ENCODE measurements at places on chromosomes 6 and 20.

GRCh38 chr20:689947-690346 is 14.3 kb upstream of the SCRT2 start:
- DNase-seq = no peak
- peaks cover 5% of the 10 kb centered on the region for H3K36me3 ChIP-seq
- no peak overlapping the region for H3K4me3 ChIP-seq
- no peak overlapping the region for H3K27ac ChIP-seq

GRCh38 chr6:36755435-36756348 is 58.1 kb downstream of the RAB44 start:
- H3K27ac ChIP-seq = peak overlapping the region; percentile 99
- no peaks in the 10 kb centered on the region for H3K27me3 ChIP-seq
- H3K4me3 ChIP-seq = peak overlapping the region; percentile 65
- peaks cover 7% of the 10 kb centered on the region for H3K36me3 ChIP-seq
- DNase-seq = peak; percentile 66

DNA sequence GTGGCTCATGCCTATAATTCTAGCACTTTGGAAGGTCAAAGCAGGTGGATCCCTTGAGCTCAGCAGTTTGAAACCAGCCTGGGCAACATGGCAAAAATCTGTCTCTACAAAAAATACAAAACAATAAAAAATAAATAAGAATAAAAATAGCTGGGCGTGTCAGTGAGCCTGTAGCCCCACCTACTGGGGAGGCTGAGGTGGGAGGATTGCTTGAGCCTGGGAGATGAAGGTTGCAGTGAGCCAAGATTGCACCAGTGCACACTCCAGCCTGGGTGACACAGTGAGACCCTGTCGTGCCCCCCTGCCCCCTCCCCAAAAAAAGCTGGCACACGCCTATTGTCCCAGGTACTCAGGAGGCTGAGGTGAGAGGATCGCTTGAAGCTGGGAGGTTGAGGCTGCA is 35.1 kb upstream of the SRPK1 start:
- no peak for DNase-seq
- H3K4me3 ChIP-seq = no peak overlapping the region
- no peak overlapping the region for H3K27ac ChIP-seq
- peaks cover 44% of the 10 kb centered on the region for H3K27me3 ChIP-seq
- no peaks in the 10 kb centered on the region for H3K36me3 ChIP-seq
- H3K4me1 ChIP-seq = no peaks in the 10 kb centered on the region

- H3K36me3 ChIP-seq = no peaks in the 10 kb centered on the region
- H3K27me3 ChIP-seq = no peaks in the 10 kb centered on the region
- H3K4me1 ChIP-seq = no peaks in the 10 kb centered on the region
Measured at GRCh38 chr20:5069141-5069806, 50.5 kb downstream of the PCNA start.

GRCh38 chr20:59585714-59586409 is 18.5 kb upstream of the PHACTR3 start:
- H3K4me1 ChIP-seq = no peaks in the 10 kb centered on the region
- no peak overlapping the region for H3K27ac ChIP-seq
- no peak overlapping the region for H3K4me3 ChIP-seq
- peaks cover 42% of the 10 kb centered on the region for H3K27me3 ChIP-seq

GRCh38 chr6:17211101-17211500 is 70.1 kb upstream of the RBM24 start:
- H3K4me3 ChIP-seq = no peak overlapping the region
- no peaks in the 10 kb centered on the region for H3K36me3 ChIP-seq
- H3K27me3 ChIP-seq = no peaks in the 10 kb centered on the region
- H3K4me1 ChIP-seq = no peaks in the 10 kb centered on the region
- no peak overlapping the region for H3K27ac ChIP-seq

DNA sequence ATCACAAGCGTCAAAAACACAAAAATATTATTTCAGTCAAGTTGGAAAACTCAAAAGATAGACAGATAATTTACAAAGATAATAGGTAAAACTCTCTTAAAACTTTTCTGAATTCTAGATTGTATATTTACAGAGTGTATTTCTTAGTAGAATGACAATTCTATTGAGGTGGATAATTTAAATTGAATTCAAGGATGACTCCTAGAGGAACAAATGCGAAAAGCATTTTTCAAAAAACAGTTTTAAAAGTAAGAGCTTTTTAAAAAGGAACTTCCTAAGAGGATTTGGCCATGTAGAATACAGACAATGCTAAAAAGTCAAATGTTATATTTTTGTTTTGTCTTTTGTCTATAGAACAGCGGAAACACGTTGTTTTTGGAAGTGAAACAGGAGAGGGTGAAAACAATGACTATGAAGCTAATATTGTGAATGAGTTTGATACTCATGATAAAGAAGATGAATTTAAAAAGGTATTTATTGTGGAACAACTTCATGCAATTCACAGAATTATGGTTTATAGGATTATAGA is 90.1 kb downstream of the DNAH8 start:
- DNase-seq = no peak
- H3K4me1 ChIP-seq = no peaks in the 10 kb centered on the region
- no peak overlapping the region for H3K27ac ChIP-seq
- H3K36me3 ChIP-seq = no peaks in the 10 kb centered on the region

GRCh38 chr6:111428811-111429210 is 54.2 kb downstream of the REV3L start:
- no peaks in the 10 kb centered on the region for H3K27me3 ChIP-seq
- H3K4me1 ChIP-seq = peaks cover 19% of the 10 kb centered on the region
- no peak overlapping the region for H3K4me3 ChIP-seq
- no peak for DNase-seq

DNA sequence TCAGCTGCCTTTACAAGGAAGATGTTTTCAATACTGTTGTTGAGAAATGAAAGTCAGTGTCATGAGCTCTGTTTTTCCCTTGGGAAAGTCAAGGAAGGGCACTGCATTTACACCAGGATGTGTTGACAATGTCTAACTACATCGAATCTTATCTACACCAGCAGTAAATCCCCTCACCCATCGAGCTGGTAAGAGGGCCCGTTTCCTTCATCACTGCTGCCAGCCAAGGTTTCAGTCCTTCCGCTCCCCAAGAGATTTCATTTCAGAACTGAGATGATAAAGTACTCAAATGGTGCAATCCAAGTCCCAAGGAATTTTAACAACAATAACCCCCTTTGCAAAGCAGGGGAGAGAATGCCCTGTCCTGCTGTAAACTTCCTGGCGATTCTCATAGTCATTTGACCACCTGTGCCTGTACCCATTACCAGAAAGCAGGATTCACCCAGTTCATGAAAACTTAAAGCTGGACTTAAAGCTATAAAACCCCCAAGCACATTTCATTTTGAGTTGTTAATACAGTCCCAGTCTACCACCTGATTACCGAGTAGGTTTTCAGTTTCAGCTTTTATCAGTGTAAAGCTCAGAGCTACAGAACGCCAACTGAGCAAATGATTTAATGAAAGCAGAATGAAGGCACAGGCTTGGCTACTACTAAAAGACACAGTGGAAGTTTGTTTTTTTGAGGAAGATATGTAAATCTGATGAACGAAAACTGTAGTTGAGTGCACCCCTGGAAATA is 122.5 kb upstream of the TAB2 start:
- H3K4me1 ChIP-seq = peaks cover 11% of the 10 kb centered on the region
- no peak overlapping the region for H3K27ac ChIP-seq
- H3K27me3 ChIP-seq = peaks cover 4% of the 10 kb centered on the region
- no peak overlapping the region for H3K4me3 ChIP-seq

DNA sequence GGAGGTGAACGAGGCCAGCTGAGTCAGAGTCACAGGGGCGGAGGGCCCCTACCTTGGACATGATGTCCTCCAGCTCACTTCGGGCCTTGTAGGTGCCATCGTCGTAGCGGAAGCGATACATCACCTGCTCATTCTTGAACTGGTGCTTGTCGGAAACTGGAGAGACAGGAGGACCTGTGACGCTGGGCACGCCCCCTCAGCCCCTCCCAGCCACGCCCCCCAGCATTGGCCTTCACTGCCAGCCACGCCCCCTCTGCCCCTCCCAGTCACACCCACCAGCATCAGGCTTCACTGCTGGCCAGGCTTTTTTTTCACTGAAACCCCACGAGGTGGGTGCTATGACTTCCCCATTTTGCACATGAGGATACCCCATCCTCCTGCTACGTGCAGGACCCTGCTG is 148.2 kb downstream of the PREX1 start:
- H3K27ac ChIP-seq = no peak overlapping the region
- peaks cover 5% of the 10 kb centered on the region for H3K4me1 ChIP-seq
- no peak overlapping the region for H3K4me3 ChIP-seq
- no peaks in the 10 kb centered on the region for H3K27me3 ChIP-seq
- no peak for DNase-seq

DNA sequence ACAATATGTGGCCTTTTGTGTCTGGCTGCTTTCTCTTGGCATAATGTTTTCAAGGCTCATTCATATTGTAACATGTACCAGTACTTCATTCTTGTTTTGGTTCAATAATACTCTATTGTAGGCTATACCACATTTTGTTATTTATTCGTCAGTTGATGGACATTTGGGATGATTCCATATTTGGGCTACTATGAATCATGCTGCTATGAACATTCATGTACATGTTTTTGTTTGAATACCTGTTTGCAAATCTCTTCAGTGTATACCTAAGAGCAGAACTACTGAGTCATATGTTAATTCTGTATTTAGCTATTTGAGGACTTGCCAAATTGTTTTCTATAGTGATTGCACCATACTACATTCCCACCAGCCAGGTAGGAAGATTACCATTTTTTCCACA is 259.9 kb downstream of the GMPR start:
- H3K36me3 ChIP-seq = peaks cover 9% of the 10 kb centered on the region
- no peak overlapping the region for H3K4me3 ChIP-seq
- no peaks in the 10 kb centered on the region for H3K27me3 ChIP-seq
- H3K4me1 ChIP-seq = peaks cover 18% of the 10 kb centered on the region
- no peak for DNase-seq

DNA sequence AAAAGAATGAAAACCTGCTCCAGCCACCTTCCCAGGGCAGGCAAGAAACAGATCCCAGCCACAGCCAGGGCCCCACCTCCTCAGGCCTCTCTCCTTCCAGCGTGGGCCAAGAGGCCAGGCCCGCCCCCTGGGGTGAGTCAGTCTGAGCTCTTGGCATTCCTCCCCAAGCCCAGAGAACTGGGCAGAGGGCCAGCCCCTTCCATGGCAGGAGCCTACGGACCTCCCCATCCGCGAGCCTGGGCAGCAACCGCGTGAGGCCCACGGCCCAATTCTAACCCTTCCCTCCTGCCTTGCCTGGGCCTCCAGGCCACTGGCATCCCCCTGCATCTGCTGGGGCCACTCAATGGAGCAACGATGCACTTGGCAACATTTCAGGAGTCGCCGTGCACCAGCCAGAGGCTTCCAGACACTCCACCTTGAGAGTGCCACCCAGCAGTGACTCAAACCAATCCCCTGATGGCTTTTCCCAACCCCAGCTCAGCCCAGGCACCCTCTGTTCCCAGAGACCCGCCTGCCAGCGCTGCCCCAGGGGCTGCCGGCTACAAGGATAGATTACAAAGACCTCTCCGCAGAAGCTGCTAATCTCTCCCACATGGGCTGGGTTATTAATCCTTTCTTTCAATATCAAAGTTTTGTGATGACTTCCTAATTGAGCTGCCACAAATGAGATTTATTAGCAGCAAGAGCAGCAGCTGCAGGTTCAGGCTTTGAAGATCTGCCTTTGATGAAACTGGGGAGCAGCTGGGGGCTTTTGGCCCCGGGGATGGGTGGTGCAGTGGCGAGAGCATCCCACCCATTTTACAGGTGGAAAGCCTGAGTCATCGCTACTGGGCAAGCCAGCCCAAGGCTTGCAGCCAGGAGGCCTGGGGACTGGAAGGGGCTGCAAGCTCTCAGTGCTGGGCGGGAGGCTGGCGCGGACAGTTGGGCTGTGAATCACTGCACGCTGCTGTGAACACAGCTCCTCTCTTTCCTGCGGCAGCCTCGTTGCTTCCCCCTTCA is 85.7 kb downstream of the NFATC2 start:
- no peak for DNase-seq
- no peak overlapping the region for H3K4me3 ChIP-seq
- H3K27me3 ChIP-seq = no peaks in the 10 kb centered on the region
- peaks cover 56% of the 10 kb centered on the region for H3K36me3 ChIP-seq
- H3K4me1 ChIP-seq = peaks cover 24% of the 10 kb centered on the region

DNA sequence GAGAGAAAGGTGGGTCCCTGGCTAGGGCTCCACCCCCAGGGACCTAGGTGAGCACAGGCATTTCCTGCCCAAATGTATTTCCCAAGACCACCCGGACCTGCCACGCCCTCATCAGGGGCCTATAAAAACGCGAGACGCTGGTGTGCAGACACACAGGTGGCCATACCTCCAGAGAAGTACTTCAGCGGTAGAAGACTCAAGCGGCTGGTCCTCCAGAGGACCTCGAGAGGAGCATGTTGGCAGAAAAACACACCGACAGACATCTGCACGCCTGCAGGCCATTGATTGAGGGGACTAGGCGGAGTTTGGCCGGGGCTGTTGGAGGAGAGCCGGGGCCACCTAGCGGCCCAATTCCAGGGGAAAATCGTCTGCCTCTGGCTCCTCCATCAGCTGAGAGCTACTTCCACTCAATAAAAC is 695.8 kb upstream of the MMS22L start:
- H3K4me3 ChIP-seq = no peak overlapping the region
- DNase-seq = no peak
- no peaks in the 10 kb centered on the region for H3K36me3 ChIP-seq
- no peak overlapping the region for H3K27ac ChIP-seq

All from effector memory CD8-positive, alpha-beta T cell (primary cell).